ENCODE measurements at places on chromosomes 7 and 10.

- DNase-seq, result no peak
Observed at GRCh38 chr10:67861750-67862432, 22.6 kb upstream of the SIRT1 start.

GRCh38 chr7:22181663-22182062 is 175.3 kb downstream of the RAPGEF5 start:
- no peak for DNase-seq

- DNase-seq, result no peak
Observed at GRCh38 chr7:29414216-29414615, 149.4 kb upstream of the PRR15 start.

GRCh38 chr7:73812996-73813395 is 17.8 kb upstream of the CLDN4 start:
- DNase-seq, result no peak

GRCh38 chr10:16949816-16950215 is 132.6 kb upstream of the RSU1 start:
- DNase-seq, result no peak

- DNase-seq, result no peak
Observed at GRCh38 chr10:7587168-7587864, 79.5 kb downstream of the ITIH5 start.

DNA sequence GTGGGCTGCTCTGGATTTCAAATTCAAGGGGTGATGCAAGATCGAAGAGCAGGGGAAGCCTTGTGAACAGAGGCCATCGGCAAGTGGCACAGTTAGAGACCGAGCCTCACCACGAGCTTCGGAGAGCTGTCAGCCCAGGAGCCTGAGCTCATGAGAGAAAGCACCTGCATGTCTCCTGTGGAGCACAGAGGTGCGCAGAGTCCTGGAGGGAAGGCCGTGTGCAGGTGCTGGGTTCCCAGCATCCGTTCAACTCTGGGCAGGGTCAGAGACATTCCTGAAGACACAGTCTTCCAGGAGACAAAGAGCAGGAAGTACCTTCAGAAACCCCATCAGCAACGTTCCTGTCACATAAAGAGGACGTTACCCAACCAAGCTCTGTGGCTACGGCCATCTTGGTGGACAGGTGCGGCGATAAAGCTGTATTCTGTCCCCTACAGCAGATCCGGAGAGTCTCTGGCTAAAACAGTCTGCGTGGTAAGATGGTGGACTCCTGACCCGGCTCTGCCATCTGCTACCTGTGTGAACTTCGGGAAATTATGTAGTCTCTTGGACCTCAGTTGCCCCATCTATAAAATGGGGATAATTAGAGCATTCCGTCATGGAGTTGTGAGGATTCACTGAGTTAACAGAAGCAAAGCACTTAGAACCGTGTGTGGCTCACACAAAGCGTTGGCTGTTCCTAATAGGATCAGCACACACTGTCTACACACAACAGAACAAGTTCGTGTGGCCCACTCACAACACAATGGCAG is 40.6 kb downstream of the NOD1 start:
- DNase-seq, result no peak

DNA sequence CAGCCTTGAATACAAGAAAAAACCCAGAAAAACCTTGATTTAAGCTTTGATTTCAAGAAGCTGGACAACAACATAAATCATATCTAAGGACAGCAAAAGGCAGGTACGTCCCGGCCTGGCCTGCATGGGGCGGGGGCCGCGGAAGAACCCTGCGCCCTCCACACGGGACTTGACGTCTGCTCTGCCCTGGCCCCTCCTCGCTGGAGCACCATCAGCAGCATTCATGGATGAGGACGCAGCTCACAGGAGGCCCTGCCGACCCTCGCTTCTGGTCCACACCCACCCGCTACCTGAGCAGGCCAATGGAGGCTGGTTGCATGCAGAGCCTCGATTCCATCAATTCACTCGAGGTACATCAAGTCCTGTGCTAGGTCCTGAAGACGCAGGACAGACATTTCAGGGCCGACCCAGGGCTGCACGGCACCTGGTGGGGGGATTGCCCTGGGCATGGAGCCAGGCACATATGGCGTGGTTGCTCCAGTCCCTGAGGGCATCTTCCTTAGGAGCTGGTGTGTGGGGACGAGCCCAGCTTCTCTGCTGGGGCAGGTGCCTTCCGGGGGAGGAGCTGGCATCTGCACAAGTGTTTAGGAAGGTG is 63.1 kb upstream of the NKX6-2 start:
- DNase-seq, result no peak

DNA sequence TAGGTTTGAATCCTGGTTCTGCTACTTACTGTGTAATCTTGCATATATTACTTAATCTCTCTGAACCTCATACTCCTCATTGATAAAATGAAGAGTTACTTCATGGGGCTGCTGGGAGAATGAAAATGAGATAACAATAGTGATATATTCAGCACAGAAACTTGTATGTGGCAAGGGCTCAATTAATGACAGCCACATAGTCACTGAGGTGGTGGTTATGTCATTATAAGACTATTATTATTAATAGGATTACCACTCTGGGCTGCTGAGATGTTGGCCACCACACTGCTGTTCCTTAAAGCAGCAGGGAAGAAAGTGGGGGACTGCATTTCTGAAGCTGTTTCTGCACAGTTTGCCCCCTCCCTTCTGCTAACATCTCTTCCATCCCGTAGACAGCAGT is 100.4 kb upstream of the PDLIM1 start:
- DNase-seq, result no peak

- no peak for DNase-seq
Observed at GRCh38 chr10:112373912-112374338, at the start of gene ACSL5. ACSL5 (plus strand) TSS chr10:112374116; CDS start chr10:112394947, 20,831 bp downstream.

DNA sequence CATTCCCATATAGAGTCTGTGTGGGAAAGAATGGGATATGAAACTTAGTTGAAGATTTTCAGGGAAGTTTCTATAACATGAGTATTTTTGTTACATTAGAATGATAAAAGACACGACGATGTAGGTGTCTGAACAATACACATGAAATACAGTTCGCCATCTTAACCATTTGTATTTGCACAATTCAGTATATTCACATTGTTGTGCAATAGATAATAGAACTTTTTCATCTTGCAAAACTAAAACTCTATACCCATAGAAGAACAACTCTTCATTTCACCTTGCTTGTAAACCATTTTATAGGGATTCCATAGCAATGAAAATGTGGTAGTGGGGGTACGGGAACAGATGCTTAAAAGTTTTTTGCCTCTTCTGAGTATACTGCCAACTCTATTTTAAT is 32.8 kb downstream of the SLC39A12 start:
- no peak for DNase-seq

- DNase-seq, result no peak
Observed at GRCh38 chr7:19079066-19079465, 38.4 kb downstream of the TWIST1 start.

DNA sequence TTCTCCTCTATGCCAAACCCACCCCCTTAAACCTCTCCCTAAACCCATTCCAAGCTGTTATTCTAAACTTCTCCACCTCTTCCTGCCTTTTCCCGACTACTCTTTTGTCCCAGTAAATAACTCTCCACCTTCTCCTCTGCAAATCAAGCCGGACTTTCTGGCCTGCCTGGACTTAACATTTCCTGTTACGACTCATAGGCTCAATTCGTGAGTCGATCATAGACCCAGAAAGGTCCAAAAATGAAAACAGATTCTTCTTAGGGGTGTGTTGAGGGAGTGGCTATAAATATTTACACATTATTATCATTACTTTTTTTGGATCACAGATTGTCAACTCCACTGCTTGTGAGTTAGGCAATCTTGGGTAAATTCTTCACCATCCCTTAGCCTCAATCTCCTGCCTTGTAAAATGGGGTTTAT is 59.0 kb upstream of the HABP2 start:
- no peak for DNase-seq

GRCh38 chr10:11685787-11686218 is 56.4 kb upstream of the ECHDC3 start:
- DNase-seq, result no peak

DNA sequence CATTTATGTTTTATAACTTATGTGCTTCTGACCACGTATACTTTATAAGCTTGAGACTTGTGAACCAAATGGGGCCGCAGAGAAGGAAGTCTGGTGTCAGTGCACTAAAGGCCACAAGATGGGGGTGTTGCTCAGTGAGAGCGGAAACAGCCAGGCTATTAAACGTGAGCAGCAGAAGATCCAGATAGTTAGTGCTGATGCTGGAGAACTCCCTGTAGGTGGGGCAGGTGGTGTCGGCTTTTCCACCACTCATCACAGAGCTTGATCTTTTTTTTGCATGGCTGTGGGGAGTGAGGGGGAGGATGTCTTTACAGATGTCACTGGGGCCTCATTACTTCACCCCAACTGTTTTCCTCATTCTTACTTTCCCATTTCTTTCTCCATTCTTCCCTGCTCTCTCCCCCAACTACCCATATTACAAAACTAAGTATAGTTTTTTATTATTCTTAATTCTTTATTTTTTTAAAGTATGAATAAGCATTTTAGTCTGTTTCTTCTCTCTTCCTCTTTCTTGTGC is 34.7 kb downstream of the ACADSB start:
- DNase-seq, result no peak

DNA sequence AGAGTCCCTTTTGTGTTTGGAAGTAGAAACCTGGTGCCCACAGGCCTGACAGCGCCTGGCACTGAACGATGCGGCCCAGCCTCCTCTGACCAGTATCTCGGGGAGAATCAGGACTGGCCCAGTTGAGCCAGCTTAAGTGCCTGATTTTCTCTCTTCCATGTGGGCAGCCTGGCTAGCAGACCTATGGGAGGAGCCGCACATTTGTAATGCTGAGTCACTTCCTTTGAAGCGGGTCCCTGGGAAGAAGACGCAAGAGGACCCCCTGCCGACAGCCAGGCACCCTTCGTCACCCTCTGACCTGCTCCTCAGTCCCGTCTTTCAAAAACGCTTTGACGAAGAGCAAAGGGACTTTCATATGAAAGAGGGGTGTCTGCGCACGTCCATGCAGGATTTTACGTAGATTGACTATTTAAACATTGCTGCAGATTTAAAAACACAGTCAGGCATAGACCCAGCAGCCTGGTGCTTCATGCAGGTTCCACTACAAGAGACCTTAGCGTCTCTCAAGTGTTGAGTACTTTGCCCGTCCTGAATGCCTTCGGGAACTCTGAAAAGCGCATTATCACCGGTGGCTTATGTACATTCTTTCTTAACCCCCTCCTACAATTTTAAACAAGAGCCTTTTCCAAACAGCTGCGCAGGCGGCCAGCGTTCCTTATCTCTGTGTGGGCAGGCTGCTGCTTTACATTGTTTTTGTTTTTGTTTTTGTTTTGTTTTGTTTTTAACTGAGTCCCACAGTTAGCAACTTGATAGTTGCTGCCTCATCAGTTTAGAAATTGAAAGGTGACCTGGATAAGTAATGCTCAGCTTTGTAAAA is 36.5 kb upstream of the AP5Z1 start:
- DNase-seq, result no peak

DNA sequence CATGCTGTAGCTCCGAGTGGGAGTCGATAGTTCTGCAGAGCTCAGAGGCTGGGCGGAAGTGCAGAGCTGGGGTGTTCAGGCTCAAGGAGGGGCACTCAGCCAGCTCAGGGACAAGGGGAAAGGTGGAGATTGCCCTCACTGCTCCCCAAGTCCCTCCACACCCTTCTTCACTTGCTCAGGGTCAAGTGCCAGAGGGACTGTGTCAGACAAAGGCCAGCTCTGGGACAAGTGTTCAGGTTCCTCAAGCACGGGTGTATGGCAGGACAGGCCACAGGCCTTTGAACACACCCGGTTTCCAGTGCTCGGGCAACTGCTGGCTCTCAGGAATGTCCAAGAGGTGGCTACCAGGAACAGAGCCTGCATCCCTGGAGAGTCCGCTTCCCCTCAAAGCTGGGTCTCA is 293.0 kb upstream of the PODXL start:
- DNase-seq, result no peak

DNA sequence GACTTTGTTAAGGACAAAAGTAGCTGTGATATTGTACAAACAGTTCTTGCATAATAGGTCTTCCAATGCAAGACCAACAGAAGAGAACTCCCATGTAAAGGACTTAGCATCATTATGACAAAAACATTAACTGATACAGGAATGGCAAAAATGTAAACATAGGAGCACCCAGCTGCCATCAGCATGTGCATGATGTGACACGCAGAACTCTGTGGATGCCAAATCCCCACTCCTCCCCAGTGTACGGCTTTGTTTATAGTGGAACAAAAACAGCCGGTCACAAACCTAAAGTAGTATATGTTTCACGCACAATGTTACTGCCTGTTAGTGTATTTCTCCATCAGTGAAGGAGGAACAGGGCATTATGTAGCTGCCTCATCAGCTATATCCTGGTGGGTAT is 316.0 kb upstream of the AOAH start:
- DNase-seq, result no peak

- DNase-seq, result no peak
Observed at GRCh38 chr10:10817609-10818008, 200.1 kb upstream of the CELF2 start.

GRCh38 chr10:14409856-14410458 is 79.2 kb upstream of the FRMD4A start:
- DNase-seq, result no peak

DNA sequence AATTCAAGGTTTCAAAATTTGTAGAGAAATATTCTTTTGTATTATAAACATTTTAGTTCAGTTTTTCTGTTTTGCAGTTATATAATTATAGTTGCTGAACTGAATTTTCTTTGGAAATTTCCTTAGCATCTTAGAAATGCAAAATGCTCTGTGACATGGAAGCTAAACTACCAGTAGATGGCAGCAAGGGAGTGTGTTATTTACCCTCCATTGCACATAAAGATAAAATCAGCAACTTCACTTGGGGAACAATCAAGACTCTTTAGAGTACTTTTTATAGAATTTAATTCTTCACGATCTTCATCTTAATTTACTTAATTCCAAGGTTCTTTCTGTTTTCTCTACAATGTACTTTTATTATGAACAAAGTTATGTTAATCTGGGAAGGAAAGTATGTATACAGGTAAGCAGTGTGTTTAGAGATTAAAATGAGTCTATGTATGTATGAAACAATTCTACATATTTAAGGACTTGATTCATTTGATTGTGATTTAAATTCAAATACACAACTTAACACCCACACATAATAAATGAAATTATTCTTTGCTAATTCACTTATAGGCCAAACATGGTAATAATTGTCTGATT is 404.2 kb downstream of the THSD7A start:
- DNase-seq, result no peak

DNA sequence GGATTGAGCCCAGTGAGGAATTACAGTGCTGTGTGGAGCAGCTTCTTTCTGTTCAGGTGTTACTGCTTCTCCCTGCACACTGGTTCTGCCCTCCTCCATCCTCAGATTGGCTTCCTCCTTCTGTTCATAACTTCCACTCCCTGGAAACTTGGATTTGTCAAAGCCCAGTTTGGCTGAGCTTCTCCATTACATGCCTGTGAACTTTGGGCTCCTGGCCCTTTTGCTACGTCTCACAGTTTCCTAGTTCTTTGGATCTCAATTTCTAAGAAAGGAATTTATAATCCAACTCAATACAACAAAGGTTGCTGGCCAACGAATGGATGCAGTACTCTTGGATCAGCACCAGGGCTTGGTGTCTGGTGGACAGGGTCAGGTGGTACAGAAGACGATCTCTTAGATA is 318.1 kb downstream of the RPS24 start:
- DNase-seq, result no peak

DNA sequence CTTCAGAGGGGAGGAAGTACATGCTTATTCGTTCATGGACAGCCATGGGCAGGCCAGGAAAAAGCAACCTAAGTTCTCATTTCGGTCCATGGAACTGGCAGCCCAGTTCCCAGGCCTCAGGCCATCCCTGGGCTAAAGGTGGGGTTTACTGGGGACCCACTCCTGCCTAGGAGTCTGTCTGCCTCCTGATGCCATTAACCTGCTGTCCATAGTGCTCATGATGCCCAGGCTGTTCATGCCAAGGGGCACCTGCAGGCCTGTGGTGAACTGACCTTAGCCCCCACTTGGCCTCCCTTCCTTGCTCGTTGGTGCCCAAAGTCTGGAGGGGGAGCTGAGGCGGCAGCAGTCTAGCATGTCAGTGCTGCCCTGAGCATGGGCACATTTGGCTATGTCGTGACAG is 450.2 kb upstream of the MBL2 start:
- no peak for DNase-seq

Measured in T-helper 17 cell (primary cell).